Stimulated activated CD8-positive, alpha-beta memory T cell treated with anti-CD3 and anti-CD28 coated beads, Interleukin-4, amount 100 ng/mL, for 4 hours (primary cell): ENCODE measurements at places on chromosomes 13 and 19.

DNA sequence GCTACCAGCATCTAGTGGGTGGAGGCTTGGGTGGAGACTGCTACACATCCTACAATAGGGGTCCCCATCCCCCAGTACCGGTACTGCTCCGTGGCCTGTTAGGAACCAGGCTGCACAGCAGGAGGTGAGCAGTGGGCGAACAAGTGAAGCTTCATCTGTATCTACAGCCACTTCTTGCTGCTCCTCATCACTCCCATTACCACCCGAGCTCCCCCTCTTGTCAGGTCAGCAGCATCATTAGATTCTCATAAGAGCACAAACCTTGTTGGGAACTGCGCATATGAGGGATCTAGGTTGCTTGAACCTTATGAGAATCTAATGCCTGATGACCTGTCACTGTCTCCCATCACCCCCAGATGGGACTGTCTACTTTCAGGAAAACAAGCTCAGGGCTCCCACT, 37.0 kb downstream of the NWD1 start:
- no peak for DNase-seq

DNA sequence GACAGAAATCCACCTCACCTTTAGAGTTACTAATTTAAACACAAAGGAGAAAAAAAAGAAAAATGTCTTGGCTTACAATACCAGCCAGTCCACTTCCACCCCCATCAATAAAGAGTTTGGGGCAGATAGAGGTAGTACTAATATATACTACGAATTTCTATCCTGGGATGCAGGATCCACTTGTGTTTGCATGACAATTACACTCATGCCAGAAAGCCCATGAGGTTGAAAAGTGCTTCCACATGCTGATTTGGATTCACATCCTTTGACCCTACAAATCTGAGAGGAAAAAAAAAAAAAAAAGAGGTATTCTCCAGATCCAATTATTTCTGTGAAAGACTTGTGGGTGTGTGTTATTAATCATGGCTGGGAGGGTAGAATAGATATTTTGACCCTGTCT, 335.2 kb downstream of the SLITRK1 start:
- no peak for DNase-seq

- no peak for DNase-seq
These were observed 81.1 kb downstream of the COL4A1 start for GRCh38 chr13:110225609-110226574.

DNA sequence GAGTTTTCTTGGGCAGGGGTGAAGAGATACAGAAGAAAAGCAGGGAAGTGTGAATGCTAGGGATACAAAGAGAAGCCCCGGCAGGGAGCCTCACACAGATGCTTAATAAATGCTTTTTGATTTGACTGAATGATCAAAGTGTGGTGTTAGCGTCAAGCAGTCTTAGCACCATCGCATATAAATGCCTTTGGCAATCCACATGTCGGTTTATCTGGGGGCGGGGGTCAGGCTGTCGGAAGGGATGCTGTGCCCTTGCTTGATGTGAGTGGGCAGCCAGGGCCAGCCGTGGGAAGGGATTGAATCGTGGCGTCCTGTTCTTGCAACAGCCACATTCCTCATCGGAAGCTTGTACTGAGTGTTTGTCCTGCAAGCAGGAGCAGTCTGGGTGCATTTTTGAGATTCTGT, 173.1 kb downstream of the LACC1 start:
- no peak for DNase-seq

DNA sequence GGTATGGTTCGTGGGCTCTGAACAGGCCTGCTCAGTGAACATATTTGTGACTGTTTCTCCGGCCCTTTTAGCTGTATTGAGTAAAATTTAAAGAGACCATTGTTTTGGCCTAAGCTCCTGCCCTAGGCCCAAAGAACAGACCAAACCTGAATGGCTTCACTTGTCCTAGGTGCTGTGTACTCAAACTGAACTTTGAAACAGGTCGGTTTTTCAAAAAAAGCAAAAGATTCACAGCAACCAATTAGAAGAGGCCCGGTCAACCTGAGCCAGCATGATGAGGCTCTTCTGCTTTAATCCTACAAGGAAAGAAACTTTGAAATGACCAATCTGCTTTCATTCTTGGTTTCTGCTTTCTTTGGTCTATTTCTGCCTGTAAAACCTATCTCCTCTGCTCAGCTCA, 50.6 kb downstream of the USPL1 start:
- no peak for DNase-seq
